ENCODE measurements at places on chromosomes 2 and 18. TPM values are rescaled to one million over a fixed set of nuclear protein-coding genes. Genes with fewer than 3 reads are reported as not detected.
A peak's percentile ranks its signal among the peaks of the same experiment; 100 is the strongest.

- no peak for DNase-seq
Observed at GRCh38 chr2:2704428-2705090, 373.5 kb upstream of the MYT1L start.

Gene HOXD3
- total RNA-seq = 1.5 TPM

DNA sequence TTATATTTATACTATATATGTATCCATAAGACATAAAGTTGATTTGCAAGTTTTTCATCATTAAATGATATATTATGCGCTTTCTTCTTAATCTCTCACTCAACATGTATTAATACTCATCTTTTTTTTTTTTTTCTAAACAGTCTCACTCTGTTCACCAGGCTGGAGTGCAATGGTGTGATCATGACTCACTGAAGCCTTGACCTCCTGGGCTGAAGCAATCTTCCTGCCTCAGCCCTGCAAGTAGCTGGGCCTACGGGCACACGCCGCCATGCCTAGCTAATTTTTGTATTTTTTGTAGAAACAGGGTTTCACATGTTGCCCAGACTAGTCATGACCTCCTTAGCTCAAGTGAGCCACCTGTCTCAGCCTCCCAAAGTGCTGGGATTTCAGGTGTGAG lies 51.4 kb upstream of the MAP4K3 start:
- DNase-seq = no peak

Gene VIT
- total RNA-seq = 1.2 TPM

- no peak for DNase-seq
Observed at GRCh38 chr18:27712066-27712465, 464.9 kb downstream of the CDH2 start.

DNA sequence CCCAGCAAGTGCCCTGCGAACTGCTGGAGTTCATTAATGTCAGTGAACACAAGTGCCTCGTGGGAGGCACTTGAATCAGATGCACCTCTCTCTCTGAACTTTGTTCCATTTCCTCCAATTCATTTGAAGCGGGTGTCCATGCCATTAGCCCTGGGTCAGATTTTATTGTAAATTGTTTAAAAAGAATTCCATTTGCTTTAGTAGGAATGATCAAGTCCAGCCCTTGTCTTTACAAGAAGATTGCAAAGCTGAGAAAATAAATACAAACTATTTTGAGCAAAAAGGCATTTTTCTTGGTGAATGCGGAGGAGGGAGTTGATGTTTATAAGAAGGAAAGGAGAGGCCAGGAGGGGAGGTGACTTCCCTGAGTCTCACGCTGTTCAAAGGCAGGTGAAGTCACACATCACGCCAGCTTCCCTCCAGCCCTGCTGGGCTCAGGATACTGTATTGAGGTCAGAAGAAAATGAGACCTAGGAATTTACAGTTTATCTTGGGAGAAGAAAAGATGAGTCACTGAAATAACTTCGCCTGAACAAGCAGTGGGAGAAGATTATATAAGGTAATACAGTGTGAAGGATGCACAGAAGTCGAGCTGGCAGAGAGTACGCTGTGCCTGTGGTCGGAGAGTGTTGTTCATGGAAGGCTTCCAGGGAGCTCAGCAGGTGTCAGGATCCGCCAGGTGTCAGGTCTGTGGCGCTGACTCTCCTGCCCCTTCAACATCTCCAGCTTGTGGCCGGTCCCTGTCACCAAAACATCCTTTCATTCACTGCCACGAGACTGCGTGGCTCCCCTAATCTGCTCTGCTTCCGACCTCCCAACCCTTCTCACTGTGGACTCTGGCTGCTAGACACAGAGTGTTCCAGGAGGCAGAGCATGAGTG lies 36.5 kb downstream of the EFR3B start:
- DNase-seq = peak; percentile 56

Gene ATP8B1
- total RNA-seq = 32.0 TPM

Gene CNTNAP5
- total RNA-seq = 0.07 TPM

DNA sequence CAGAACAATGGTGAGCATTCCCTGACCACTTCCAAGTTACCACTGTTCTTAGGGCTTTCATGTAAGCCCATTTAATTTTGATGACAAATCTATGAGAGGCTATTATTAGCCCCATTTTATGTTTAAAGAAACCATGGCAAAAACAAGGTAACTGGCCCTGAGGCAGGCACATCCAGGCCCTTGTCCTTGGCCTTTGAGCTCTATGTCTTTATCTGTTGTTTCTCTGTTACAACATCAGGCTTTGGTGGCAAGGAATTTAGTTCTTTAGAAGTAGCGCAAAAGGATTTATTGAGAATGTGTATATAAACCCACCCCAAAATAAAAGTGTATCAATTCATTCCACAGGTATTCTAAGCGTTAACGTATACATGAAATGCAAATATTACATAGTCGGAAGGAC lies 257.1 kb downstream of the HNMT start:
- DNase-seq = no peak

Gene AOX1
- total RNA-seq = 0.79 TPM

- DNase-seq = peak; percentile 49
Observed at GRCh38 chr2:100730290-100730868, 89.6 kb upstream of the NPAS2 start.

DNA sequence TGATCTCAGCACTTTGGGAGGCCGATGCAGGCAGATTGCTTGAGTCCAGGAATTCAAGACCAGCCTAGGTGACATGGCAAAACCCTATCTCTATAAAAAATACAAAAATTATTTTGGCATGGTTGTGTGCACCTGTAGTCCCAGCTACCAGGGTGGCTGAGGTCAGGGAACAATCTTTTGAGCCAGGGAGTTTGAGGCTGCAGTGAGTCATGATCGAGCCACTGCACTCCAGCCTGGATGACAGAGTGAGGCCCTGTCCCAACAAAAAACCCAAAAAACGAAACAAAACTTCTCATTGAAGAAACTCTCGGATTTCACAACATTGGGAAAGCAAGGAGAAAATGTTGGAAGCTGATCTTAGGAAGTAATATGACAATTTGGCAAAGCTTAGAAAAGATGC lies 317.3 kb upstream of the MGAT5 start:
- no peak for DNase-seq

DNA sequence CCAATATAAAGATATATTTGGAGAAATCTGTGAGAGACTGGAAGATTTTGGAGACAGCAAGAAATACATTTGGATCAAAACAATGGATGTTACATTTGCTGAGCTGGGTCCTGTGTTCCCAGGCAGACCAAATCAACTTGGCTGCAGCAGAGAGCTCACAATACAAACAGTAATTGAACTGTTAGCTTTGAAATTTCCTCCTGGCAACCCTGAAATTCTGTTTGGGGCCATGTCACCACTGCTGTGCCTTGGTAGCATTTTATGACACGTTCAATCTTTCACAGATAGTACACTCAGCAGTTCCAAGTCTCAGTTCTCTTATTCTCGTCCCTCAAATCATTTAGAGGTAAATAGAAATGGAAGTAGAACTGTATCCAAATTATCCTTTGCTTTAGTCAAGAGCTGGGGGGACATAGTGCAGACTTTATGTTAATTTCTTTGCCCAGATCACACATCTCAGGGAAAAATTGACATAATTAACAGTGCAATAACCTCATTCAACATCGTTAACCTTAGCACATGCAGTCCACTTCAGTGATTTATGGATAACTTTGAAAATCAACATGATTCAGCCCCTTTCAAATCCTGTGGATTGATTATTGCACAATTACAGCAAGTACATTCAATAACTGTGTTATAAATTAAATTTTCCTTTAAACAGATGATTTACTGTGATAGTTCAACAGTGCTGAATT lies 277.4 kb upstream of the MC4R start:
- no peak for DNase-seq

- DNase-seq = no peak
Observed at GRCh38 chr2:203870481-203870880, 2.9 kb downstream of the CTLA4 start.

DNA sequence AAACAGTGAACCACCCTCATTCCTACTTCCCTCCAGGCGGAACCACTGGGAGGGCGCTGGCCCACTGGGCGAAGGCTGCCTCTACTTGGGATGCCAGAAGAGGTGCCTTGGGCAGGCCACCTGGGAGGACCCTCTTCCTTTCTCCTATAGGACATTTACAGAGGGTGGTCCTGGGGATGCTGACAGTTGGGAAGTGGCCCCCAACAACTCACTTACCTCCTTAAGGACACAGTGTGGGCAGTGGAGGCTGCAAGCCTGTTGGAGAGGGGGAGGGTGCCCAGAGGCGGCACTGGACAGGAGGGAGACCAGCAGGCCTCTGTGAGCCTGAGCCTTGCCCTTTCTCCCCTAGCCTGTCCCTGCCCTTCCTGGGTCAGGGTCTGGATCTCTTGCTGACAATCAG lies 346.4 kb upstream of the HS6ST1 start:
- no peak for DNase-seq

- DNase-seq = no peak
Observed at GRCh38 chr2:78304678-78305077, 720.8 kb upstream of the REG3G start.

DNA sequence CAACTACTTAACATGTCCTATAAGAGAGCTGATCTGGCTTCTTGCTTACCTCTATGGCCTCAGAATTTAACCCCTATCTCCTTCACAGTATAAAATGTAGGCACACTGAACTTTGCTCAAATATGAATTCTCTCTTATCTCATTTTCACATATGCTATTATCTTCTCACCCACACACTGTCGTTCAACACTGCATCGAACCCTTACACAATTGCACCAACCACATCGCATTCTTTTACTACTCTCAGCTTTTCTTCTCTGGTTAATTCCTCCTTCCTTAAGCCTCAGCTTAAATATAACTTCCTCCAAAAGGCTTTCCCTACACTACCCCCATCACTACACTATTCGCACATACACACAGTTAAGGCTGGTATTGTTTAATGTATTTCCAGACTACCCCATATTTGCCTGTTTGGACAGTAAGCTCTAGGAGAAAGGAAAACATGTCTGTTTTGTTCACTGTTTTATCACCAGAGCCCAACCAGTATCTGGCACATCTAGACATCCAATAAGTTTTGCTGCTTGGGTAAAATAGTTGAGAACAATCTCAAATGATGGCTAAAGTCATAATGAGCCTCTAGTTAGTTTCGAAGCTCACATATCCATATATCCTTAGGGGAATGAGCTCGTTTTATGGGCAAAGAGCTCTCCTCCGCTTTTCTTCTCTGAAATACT lies 47.7 kb downstream of the HIBCH start:
- DNase-seq = no peak

GRCh38 chr2:86790676-86791572 lies at the start of gene CD8A:
TSS of gene CD8A (minus strand) at chr2:86790913. CDS start at chr2:86790825, 88 bp downstream.
- DNase-seq = no peak

DNA sequence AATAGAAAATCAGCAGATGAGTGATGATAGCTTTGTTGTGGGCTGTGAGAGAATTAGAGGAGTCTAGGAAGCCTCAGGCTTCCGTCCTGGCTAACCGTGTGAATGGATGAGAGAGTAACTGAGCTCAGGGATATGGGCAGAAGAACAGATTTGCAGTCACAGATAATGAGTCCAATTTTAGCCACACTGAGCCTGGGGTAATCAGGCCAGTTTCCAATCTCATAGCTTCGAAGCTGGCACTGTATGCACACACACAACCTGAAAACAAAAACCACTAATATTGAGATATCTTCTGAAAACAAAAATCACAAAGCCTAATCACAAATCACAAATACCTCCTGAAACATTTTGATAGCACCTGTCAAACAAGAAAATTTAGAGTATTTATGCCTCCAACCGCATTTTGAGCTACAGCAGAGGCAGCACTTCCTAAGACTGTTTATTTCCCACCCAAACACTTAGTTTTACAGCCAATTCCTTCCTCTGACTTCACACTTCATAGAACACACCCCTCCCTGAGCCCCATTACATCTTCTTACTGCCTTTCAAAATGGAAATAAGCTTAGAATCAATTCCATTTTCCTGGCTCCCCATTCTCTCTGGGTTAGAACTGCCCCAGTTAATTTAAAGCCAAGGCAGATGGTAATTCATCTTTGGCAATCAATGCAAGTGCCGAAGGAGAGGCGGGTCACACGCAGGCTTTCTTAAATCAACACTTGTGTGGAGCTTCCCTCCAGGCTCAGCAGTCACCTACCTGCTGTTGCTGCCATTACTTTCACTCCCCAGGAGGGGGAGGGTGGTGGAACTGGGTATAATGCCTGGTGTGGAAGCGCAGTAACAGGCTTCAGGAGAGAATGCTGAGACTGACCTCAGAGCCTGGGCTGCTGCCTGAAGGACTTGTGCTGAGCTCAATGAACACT lies 18.9 kb downstream of the TTR start:
- DNase-seq = peak; percentile 61

GRCh38 chr2:108605947-108606346 lies 71.7 kb downstream of the LIMS1 start:
- no peak for DNase-seq

GRCh38 chr2:54897420-54898310 lies 152.6 kb downstream of the RTN4 start:
- no peak for DNase-seq

DNA sequence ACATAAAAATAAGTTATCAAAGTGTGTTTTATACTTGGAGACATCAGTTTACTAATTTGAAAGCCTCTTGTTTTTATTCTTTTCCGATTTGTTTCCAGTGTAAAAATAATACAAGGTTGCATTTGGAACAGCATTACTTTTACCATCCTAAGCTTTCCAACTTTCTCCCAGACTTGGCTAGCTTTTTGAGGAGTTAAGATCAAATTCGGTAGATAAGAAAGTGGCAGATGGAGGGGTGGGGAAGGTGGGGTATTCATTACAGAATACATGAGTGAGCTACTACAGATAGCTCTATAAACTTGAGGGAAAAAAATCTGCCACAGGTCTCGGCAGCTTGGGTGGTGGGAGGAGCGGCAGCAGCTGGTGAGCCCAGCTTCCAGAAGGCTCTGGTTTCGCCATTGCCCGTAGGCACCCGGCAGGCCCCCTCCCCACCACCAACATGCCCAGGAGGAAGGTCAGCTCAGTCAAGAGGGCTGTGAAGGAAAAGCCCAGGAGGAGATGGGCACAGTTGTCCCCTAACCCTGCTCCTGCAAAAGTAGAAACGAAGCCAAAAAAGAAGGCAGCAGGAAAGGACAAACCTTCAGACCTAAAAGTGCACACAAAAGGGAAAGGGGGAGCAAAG lies 18.6 kb upstream of the RMC1 start:
- DNase-seq = no peak

- no peak for DNase-seq
Observed at GRCh38 chr2:113234721-113235346, 43.9 kb downstream of the PAX8 start.

- DNase-seq = peak; percentile 9
Observed at GRCh38 chr2:36330473-36331395, 24.8 kb upstream of the CRIM1 start.

DNA sequence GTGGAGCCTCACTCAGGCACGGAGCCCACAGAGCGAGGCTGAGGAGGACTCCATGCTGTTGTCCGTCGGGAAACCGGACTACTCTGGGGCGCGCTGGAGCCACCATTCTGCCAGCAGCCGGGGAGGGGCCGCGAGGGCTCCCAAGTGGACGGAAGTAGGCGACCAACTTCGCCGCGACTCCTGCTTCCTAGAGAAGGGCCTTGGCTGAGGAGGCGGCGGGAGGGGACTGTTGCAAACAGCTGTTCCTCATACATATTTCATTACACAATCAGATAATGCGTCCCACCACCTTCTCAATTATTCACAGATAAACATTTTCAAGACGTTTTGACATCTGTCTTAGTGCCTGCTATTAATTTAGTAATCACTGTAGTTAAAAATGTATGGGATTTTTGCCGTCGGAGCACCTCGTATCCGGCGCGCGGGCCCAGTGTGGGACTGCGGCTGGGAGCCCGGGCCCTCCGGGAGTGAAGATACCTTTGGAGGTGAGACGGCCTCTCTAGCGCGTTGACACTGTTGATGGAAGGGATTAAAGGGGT lies 11.7 kb upstream of the SIX3 start:
- DNase-seq = no peak

Gene VIL1
- 401 TPM for total RNA-seq

- DNase-seq = no peak
Observed at GRCh38 chr2:27164960-27165763, 16.4 kb downstream of the TCF23 start.

Data from Caco-2 (cell line).